ENCODE measurements at places on chromosomes 5 and 9.

GRCh38 chr5:181200816-181201215 lies 4.2 kb downstream of the TRIM7 start:
- no peak for DNase-seq

DNA sequence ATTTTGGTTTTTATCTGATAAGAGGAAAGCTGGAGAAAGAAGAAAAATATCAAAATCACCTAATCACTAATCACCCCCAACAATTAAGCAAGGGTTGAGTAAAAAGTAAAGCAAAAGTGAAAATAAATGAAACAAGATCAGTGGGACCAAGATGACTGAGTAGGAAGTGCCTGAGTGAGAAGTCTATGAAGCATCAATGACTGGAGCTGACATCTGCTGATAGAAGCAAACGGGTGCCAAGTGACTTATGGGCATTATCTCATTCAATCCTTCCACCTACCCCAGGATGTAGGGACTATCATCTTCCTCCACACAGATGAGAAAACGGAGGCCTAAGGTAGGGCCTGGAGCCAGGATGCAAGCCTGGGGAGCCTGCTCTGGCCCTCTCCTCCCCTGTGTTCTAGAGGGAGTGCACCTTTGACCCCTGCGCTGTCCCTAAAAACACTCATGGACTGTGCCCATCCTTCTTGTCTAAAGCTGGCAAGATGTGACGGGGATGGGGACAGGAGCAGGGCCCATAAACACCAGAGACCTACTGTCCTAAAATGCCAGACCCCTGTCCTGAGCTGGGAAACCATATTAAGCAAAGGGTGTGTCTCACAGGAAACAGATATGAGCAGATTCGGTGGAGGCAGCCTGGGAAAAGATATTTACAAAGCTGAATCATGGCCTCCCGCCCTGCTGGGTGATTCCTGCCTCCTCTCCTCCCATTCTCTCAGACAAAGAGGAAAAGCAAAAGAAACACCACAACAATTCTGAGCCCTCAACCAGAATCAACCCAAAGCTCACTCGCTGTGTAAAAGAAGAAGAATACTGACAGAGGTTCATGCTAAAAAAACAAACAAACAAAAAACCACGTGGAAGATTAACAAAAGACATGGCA lies 116.0 kb downstream of the AUH start:
- DNase-seq, result no peak

- DNase-seq, result no peak
Measured at GRCh38 chr9:3809724-3810123, 283.9 kb upstream of the RFX3 start.

GRCh38 chr9:113578882-113579282 lies 115.4 kb downstream of the RGS3 start:
- DNase-seq, result peak; percentile 70

DNA sequence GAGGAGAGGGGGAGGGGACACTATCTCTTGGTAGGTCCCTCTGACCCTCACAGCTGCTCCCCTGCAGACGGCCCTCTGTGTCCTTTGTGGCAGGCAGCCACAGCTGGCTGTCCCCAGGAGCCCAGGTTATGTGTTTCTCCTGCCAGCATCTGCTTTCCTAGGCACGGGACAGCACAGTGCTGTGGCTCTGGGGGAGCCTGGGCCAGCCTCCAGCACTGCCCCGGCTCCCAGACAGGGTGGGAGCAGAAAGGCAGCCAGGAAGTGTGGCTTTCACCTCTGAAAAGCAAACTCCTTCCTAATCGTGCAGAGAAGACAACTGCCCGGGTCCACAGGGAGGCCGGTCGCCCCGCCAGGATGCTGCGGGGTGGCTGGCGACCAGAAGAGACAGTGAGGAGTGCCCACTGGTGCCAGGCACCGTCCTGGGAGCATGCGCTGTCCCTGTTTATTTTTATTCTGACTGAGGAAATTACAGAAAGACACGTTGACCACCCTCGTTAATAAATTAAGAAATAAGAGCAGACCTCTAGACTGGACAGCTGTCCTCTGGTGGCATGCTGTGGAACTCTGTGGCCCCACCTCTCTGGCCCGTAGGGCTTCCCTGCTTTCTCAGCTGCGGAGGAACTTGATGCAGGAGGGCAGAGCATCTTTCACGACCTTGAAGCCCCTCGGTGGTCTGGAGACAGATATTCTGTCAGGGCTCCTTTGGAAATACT lies 240.3 kb downstream of the FANCC start:
- no peak for DNase-seq

Measured in stimulated activated CD8-positive, alpha-beta memory T cell treated with anti-CD3 and anti-CD28 coated beads, Interleukin-7, amount 100 ng/mL, for 1 hour (primary cell).